DMS 273 treated with DMSO at 0.1 percent for 48 hours (cell line): ENCODE measurements at places on chromosomes 16 and 17.
A peak's percentile ranks its signal among the peaks of the same experiment; 100 is the strongest.

DNA sequence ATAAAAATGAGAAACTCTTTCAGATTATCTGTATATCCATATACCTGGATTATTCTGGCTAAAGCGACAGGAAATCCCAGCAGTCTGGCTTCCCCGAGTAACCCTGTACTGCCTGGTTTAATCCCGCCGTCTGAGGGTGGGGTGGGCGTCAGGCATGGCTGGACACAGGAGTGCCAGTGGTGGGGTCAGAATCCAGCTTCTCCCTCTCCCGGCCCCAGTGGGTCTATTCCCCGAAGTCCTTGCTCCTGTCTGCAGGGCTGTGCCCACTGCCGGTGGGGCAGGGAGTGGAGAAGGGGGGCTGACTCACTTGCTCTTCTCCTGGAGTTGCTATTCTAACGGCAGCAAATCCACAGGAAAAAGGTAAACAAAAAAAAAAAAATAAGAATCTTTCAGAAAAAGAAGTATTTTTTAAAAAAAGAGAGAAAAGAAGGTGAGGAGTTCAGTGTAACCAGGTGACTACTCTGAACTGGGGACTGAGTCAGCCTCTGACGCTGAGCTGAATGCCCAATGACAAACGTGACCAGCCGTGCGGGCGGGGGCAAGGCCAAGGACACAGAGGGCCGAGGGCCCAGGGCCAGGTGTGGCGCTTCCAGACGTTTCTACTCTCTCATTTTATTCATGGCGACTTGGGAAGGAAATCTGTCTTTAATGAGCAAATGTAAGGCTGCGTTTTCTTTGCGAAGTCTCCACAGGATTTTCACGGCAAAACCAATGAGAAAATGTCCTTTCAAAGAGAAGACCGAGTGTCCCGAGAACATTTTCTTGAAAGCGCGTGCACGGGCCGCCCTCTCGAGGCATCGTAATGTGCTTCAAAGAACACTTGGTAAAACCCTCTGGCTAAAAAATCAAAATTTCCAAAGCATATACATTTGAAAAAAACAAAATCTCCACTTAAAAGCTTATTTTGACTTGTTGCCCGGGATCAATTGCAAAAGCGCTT, 20.2 kb downstream of the FOXF1 start:
- no peak for DNase-seq

DNA sequence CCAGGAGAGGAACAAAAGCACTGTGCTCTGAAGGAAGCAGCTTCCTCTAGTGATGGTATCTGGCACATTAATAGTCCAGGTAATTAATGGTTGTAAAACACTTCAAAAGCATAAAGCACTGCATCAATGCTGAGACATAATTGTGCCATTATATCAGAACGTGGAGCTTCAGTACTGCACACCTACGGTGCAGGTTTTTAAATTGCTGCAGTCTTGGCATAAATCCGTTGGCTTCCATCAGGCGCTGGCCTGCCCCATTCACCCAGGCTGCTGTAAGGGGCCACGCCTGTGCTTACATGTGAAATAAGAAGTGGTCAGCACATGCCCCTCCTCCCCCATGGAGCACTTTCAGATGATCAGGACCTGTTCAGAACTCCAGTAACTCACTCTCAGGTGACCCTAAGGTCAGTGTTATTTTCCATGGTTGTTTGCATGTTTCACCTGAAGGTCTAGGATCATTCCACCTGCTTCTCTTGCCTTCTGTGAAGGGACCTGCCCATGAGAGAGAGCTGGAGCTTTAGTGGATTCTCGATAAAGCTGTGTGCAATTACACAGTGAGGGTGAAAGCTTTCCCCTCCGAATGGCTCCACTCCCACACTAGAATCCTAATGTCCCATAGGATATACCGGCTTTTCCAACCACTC, 345.3 kb downstream of the CA10 start:
- DNase-seq, result no peak

DNA sequence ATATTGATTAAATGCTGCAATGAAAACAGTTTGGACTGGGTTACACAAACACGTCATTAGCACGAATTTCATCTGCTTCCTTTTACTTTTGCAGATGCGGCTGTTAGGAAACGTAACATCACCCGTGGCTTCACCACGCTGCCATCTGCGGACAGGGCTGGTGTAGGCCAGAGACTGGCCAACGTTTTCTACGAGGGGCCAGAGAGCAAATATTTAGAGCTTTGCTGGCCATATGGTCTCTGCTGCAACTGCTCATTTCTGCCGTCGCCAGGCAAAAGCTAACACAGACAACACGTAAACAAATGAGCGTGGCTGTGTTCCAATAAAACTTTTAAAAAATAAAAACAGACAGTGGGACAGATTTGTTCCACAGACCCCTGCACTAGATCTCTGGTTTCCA, 96.6 kb downstream of the ENGASE start:
- no peak for DNase-seq

GRCh38 chr17:64129765-64130558, at the start of gene ERN1:
TSS of gene ERN1 (minus strand) at chr17:64130144. CDS start at chr17:64130029, 115 bp downstream.
- DNase-seq, result peak; percentile 75

- DNase-seq, result no peak
These were observed 3.8 kb upstream of the CRYM start for GRCh38 chr16:21281698-21282389.

- no peak for DNase-seq
These were observed 662 bp upstream of the TUBB3 start for GRCh38 chr16:89922477-89922883.

GRCh38 chr16:1309888-1310831, 724 bp downstream of the UBE2I start:
- no peak for DNase-seq

- no peak for DNase-seq
These were observed 13.8 kb upstream of the BCAR1 start for GRCh38 chr16:75264999-75265910.

- DNase-seq, result no peak
These were observed 22.5 kb upstream of the NSMCE1 start for GRCh38 chr16:27291106-27291505.

DNA sequence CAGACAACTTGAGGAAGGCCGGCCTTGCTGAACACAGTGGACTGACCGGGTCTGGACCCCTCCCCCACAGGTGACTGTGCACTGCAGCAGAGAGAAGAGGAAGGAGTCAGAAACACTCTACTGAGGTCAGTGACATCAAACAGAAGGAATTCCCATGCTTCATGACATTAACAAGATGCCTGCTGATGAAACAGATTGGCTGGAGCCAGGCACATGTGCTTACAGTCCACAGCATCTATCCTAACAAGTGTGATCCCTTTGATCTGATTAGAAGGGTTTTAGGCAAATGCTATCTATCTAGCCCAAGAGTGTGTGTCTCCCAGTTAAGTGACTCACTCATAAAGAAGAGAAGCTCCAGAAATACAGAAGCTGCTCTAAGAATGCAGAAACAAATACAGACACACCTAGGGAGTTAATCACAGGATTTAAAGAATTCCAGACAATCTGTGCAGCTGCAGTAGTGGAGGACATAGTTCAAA, 90.2 kb downstream of the SYCE1L start:
- DNase-seq, result no peak

- no peak for DNase-seq
These were observed 23.2 kb upstream of the CYTH1 start for GRCh38 chr17:78805301-78805700.

- no peak for DNase-seq
These were observed 14.4 kb downstream of the MMP15 start for GRCh38 chr16:58039829-58040495.

- no peak for DNase-seq
These were observed 159.7 kb downstream of the CEP112 start for GRCh38 chr17:66032082-66032712.

- no peak for DNase-seq
These were observed 20.2 kb downstream of the SEC14L1 start for GRCh38 chr17:77160875-77161530.
